ENCODE measurements at places on chromosomes 1 and 21.
A peak's percentile ranks its signal among the peaks of the same experiment; 100 is the strongest.

DNA sequence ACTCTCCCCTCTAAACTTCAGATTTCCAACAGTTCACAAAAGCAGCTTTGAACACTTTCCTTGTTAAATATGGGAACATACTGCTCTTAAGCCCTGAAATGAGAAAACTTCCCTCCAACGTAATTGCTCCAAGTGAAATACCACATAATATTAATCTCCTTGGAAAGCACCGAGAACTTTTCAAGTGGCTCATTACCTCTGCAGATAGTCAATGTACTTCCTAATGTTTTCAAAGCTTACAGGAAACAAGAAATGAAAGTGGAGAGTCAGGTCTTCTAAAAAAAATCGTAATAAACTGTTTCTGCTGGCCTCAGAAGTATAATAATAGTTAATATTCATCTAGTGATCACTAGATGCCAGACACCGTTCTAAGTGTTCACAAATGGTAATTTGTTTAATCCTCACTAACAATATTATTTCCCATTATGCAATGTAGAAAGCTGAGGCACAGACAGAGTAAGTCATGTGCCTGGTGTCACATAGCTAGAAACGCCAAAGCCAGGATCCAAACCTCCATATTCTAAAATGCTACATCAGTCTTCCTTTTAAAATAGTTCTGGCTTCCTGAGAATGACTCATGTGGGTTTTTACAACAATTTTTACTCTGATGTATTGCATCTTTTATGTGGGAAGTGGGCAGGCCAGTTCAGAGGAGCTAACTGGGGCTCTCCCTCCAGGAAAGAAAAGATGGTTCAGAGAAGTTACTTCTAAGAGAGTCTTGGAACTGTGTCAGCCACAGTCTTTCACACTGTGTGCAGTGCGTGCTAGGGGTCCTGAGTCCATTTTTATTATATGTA is 177.2 kb downstream of the PLPPR4 start:
- DNase-seq, result no peak

DNA sequence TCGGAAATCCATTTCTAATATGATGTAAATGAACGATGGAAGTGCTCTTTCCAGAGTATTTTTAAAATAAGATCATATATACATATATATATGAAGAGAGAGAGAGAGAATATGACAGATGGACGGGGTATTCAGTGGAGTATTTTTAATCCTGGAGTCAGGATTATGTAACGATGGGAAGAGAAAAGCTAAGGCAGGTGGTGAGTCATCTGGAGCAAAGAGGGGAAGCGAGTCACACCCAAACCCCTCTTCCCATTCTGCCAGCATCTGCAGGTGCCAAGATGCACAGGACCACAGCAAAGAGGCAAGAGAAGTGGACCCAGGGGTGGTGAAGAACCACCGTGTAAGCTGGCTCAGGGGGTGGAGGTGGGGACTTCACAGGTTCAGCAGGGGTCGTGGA is 102.7 kb upstream of the GRIK3 start:
- no peak for DNase-seq

- no peak for DNase-seq
Measured at GRCh38 chr21:17784180-17784598, 35.0 kb downstream of the C21orf91 start.

DNA sequence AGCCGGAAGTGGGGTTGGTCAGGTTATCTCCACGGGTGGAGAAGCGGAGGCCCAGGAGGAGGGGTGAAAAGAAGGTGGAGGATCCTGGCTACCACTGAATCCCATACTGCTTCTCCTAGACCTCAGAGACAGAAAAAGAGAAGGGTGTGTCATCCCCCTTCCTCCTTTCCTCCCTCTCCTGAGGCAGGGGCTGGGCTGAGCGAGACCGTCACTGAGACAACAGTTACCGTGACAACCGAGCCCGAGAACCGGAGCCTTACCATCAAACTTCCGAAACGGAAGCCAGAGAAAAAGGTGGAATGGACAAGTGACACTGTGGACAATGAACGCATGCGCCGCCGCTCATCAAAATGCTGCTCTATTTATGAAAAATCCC is 42.1 kb upstream of the NBPF3 start:
- DNase-seq, result no peak

GRCh38 chr1:226722240-226722900 is 16.7 kb downstream of the ITPKB start:
- DNase-seq, result no peak

- DNase-seq, result no peak
Measured at GRCh38 chr1:163537809-163538208, 216.1 kb downstream of the NUF2 start.

DNA sequence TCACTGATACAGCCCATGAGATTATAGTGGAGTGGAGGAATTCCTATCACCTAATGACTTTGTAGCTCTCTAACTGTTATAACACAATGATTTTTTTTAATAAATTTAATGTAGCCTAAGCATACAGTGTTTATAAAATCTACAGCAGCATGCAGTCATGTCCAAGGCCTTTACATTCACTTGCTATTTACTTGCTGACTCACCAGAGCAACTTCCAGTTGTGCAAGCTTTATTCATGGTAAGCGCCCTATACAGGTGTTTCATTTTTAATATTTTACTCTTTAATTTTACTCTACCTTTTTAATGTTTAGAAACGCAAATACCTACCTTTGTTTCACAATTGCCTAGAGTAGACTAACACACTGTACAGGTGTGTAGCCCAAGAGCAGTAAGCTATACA is 1652.2 kb downstream of the BRINP3 start:
- no peak for DNase-seq

DNA sequence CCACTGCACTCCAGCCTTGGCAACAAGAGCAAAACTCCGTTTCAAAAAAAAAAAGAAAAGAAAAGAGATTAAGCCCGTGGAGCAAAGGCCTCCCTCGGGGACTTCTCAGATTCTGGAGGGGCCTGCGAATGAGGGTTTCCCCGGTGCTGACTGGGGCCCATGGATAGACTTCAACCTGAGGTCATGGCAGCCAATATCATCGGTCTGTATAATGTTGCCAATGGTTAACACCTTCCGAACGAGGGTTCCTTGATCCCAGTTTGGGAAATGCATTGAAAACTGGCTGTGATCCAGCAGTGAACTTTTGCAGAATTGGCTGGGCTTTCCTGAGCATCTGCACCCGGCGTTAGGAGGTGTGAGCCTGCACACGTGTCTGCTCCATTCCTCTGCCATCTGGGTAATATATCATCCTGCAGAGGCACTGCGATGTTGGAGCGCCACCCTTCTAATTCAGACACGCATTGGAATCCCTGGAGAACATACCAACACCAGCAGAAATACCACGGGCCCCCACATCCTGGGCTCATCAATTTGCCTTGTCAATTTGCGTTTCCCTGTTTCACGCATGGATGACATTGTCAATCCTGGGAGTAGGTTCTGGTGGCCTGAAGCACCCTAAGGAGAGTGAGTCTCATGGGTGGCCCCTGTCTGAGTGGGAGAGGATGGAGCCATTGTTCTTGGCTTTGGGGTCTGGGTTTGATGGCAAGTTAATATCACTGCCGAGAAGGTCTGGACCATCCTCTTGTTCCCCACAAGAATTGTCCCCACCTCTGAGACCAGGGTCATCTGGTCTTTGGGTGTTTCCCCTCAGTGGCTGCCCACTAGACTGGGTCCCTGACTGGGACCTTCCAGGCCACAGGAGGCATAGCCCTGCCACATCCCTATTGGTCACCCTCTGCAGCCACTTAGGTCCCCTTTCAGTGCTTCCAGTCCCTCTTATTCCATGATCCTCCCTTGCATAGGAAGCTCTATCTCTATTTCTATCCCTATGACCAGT is 441.0 kb downstream of the PTPRU start:
- no peak for DNase-seq

DNA sequence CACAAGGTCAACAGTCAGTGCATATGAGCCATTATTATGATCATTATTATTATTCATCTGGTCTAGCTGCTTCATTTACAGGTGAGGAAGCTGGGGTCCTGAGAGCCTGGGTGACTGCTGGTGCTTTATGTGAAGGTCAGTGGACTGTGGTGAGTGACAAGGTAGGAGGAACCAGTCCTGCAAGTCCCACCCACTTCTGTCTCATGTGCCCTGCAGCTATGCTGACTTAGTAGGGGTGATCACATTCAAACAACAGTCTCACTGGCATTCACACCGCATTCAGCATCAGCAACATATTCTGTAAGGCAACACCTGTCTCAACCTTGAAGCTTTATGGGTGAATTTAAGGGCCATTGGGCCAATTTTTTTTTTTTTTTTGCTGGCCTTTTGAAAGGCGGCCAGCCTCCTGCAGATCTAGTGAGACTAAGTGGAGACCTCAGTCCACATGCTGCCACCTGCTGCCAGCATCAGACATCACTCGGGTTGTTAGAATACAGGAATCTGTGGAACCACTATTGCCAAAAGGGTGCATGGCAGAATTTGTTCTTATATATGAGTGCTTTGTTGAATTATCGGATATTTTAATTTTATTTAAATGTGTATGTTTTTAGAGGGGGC is 59.9 kb upstream of the CACNA1E start:
- DNase-seq, result peak; percentile 13

DNA sequence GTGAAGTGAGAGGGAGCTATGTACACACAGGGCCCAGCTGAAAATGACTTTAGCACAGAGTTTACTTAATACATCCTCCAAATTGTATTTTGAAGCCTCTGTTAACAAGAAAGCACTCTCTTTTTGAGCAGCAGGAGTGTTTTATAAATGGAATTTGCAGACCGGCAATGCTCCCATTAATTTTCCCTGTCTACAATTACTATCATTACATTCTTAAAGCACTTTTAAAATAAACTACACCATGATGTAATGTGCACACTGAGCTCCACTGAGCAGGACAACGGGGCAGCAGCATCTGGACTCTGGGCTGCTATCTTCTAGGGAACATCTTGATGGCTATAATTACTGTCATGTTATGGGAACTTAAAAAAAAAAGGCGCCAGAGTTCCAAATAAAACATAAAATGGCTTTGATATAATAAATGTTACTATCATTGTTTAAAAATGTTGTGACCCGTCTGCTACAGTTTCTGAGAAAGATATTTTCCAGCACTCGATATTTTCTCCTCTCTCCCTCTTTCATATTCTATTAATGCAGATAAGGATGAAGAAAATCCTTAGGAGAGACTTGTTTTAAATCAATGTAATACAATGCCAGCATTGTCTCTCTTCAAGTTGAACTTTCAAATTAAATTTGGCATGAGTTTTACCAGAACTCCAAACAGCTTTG is 150.9 kb downstream of the HLX start:
- no peak for DNase-seq

- DNase-seq, result no peak
Measured at GRCh38 chr1:5404412-5405203, 587.6 kb downstream of the NPHP4 start.

DNA sequence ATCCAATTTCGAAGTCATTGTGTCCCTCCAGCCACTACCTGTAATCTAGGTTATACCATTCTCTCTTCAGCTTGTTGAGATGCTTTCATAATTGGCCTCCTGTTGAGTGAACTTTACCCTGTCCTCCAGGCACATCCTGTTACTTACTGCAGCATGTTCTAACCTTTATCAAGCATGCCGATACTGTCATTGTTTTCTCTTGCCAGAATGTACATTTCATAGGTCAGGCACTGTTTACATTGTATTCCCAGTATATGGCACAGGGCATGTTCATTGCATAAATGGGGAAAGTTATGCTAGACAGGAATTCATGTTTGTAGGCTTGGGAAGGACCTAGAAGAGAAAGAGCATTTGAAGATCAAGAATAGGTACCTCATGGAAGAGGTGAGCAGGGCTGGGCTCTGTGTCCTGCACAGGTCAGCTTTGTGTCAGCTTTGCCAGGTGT is 10.2 kb downstream of the CXADR start:
- DNase-seq, result no peak

GRCh38 chr21:28671549-28672195 is 321.0 kb downstream of the LTN1 start:
- DNase-seq, result no peak

GRCh38 chr1:1890506-1891348 is at the start of gene GNB1:
GNB1 (minus strand) TSS chr1:1891087; CDS start chr1:1825453, 65,634 bp downstream.
- DNase-seq, result peak; percentile 90

DNA sequence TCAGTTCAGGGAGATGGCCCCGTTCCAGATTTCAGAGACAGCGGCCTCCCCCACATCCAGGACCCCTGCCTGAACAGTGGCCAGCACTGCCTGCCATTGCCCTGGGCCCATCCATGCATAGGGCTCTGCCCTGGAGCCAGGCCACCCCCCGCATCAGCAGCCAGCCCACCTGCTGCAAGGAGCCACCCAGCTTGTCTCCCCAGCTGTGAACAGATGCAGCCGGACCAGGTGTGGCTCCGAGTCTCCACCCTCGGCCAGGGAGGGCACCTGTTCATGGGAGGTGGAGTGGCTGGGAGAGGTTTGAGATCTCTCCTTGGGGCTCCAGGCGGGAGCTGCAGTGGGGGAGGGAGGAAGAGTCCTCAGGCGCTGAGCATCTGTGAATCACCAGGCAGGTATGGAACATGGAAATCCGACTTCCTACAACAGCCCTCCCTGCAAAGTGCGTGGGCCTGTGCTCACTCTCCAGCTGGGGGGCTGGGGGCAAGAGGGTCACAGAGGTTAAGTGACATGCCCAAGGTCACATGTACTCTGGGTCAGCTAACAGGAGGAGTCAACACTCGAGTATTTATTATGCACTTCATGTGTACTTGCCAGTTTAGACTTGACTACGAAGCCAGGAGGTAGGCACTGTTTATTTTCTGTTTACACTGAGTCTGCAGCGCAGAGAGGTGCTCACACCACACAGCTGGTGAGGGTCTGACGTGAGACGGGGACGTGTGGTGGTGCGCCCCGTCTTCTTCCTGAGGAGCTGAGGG is 4.8 kb upstream of the HES5 start:
- no peak for DNase-seq

DNA sequence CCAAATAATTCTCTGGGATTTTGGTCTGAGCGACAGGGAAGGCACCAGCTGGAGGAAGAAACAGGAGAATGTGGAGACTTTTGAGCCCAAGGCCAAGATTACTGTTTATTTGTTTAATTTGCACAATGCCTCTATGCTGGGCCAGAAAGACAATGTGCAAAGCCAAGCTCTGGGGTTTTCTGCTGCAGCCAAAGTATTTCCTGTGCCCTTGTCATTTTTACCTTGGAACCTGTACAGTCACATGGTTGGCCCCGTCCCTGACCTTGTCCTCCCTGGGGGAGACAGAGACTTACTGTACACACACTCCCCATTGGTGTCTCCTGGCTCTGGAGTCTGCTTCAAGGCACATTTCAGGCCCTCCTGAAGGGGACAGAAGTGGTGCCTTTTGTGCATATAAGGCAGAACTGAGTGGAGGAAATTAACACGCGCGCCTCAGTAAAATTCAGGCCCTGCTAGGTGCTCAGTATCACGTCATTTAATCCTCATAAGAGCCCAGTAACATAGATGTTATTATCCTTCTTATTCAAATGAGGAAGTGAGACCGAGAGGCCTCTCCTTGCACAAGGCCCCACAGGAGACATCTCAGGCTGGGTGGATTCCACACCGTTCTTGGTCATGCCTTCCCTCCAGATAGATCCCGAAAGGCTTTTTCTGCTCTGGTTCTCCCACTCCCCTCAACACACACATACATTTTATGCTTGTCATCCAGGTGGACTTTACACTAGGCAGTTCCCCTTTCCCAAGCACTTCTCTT is 21.1 kb downstream of the C1orf115 start:
- no peak for DNase-seq

DNA sequence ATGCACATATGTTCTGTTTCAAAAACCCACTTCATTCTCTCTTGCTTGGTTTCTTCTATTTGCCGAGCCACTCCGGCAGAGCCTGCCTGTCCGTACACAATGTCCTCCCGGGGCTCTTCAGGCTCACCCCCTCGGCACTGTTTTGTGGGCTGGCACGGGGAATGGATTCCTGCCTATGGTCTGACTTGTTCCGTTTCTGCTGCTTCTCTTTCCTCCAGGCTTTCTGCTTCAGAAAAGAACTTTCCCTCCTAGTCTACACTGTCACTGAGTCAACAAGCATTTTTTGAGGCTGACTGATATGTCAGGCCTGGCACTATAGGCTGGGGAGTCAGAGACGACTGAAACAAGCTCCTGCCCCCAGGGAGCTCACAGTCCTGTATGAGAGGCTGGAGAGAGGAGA is 28.4 kb upstream of the SARS1 start:
- no peak for DNase-seq
